Breast epithelium (tissue), 4 donors: ENCODE measurements at places on chromosomes 5 and 9.

DNA sequence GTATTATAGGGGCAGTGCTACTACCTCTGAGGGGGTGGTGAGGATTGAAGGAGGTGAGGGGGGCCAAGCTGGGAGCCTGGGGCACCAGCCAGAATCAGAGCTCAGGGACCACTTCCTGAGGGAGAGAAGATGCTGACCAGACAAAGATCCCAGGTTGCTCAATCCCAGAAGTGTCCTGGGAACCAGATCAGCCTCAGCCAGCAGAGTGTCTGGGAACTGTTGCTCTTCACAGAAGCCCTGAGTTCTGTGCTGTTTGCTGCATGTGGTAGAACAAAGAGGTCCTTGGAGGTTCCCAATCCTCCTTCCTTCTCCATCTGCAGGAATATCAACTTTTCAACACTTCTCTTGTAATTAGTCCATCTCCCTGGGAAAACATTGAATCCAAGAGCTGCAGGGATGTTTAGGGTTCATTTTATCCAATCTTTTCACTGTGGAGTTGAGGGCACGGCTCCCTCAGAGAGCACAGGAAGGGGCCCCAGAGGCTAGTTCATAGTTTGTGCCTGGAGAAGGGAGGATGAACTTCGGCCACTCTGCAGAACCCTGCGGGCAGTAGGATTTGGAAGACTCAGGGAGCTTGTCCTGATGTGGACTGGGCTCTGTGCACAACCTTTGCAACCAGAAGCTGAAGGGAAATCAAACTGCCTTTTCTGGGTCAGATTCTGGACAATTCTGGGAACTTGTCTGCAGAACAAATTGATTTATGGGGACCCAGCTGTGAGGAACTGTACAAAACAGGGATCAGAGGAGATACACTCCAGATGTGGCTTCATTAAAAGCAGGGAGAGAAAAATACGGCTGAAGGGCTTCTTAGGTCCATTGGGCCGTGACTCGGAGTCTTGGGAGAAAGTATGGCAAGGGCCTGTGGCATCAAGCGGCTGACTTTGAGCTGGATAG lies 57.1 kb downstream of the GALNT12 start:
- H3K36me3 ChIP-seq: no peaks in the 10 kb centered on the region
- H3K4me3 ChIP-seq: no peak overlapping the region
- H3K27me3 ChIP-seq: no peaks in the 10 kb centered on the region
- DNase-seq: no peak

GRCh38 chr9:107355394-107355793 lies 72.3 kb downstream of the RAD23B start:
- no peak overlapping the region for H3K27ac ChIP-seq
- no peaks in the 10 kb centered on the region for H3K36me3 ChIP-seq
- H3K4me1 ChIP-seq: no peaks in the 10 kb centered on the region
- DNase-seq: no peak

- H3K27me3 ChIP-seq: no peaks in the 10 kb centered on the region
- peak; percentile 45 for DNase-seq
- peak overlapping the region; percentile 99 for H3K4me3 ChIP-seq
- H3K27ac ChIP-seq: peak overlapping the region; percentile 94
Measured at GRCh38 chr9:34989946-34990635, 546 bp downstream of the DNAJB5 start.

DNA sequence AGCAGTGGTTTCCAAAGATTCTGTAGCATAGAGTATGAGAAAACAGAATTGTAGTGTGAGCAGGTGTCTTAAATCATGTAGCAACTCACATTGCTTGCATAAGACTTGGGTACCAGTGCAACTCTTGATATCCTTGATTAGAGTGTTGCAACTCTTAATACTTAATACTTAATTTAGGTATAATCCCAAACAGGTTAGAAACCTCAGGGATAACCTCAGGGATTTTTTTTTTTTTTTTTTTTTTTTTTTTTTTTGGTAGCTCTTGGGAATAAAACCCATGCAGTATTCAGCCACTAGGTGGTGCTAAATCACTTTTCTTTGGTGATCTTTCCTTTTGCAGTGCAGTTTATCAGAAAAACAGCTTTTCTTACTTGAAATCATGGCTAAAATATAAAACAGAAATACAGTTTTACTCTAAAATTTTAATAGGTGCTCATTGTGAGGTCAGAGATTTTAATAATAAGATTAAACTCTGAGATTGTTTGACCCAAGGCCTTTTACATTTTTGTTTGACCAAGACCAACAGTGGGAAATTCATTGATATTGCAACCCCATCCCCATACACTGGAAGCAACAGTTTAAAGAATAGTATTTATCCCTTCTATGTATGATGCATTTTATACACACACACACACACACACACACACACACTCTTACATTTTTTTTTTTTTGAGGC lies 55.3 kb downstream of the ERAP1 start:
- no peaks in the 10 kb centered on the region for H3K36me3 ChIP-seq
- H3K27me3 ChIP-seq: no peaks in the 10 kb centered on the region
- no peak for DNase-seq

DNA sequence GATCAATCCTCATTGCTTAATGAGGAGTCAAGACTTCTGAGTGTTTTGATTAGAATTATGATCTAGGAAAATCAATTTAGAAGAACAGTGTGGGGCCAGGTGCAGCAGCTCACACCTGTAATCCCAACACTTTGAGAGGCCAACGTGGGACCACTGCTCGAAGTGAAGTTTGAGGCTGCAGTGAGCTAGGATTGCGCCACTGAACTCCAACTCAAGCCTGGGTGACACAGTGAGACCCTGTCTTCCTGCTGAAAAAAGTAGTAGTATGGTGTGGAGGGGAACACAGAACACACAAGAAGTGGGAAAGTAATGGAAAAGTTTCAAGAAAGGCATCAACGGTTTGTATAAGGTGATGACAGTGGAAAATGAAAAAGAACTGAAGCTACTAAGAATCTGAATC lies 9.1 kb downstream of the FNIP1 start:
- H3K36me3 ChIP-seq: no peaks in the 10 kb centered on the region
- no peak overlapping the region for H3K4me3 ChIP-seq
- H3K27me3 ChIP-seq: no peaks in the 10 kb centered on the region
- DNase-seq: no peak
- no peak overlapping the region for H3K27ac ChIP-seq

DNA sequence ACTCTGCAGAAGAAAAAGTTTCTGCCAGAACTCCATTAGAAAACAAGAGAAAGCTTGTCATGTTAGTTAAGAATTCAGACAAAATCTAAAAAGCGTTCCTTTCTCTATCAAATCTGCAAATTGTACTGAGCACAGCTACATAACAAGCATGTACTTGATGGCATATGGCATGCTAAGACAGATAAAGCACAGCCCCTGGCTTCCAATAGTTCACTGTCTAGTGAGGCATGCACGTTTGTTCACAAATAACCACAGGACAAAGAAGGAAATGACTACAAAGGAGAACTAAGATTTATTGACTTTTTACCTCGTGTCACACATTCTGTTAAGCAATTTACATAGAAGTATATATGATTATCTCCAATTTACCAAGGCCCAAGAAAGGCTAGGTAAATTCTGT lies 518.2 kb upstream of the TLE4 start:
- no peak for DNase-seq
- no peaks in the 10 kb centered on the region for H3K4me1 ChIP-seq
- no peaks in the 10 kb centered on the region for H3K27me3 ChIP-seq
- no peak overlapping the region for H3K4me3 ChIP-seq
- no peaks in the 10 kb centered on the region for H3K36me3 ChIP-seq

DNA sequence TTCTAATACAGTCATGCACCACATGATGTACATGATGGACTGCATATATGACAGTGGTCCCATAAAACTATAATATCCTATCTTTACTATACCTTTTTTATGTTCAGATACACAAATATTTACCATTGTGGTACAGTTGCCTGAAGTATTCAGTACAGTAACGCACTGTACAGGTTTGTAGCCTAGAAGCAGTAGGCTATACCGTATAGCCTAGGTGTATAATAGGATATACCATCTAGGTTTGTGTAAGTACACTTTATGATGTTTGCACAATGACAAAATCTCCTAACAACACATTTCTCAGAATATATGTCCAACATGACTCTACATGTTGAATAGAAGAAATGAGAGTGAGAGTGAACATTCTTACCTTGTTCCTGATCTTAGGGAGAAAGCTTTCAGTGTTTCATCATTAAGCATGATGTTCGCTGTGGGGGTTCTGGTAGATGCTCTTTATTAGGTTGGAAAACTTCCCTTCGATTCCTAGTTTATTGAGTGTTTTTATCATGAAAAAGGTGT lies 31.8 kb downstream of the AMBP start:
- H3K4me1 ChIP-seq: no peaks in the 10 kb centered on the region
- H3K36me3 ChIP-seq: no peaks in the 10 kb centered on the region
- no peaks in the 10 kb centered on the region for H3K27me3 ChIP-seq
- H3K27ac ChIP-seq: no peak overlapping the region
- H3K4me3 ChIP-seq: no peak overlapping the region
- DNase-seq: no peak

- no peak overlapping the region for H3K27ac ChIP-seq
- H3K27me3 ChIP-seq: no peaks in the 10 kb centered on the region
- no peak for DNase-seq
- H3K36me3 ChIP-seq: no peaks in the 10 kb centered on the region
- no peaks in the 10 kb centered on the region for H3K4me1 ChIP-seq
Measured at GRCh38 chr5:116964438-116964837, 389.8 kb upstream of the SEMA6A start.

GRCh38 chr9:113395000-113395861 lies 5.9 kb downstream of the ALAD start:
- no peak overlapping the region for H3K4me3 ChIP-seq
- DNase-seq: no peak
- H3K36me3 ChIP-seq: peaks cover 6% of the 10 kb centered on the region
- no peak overlapping the region for H3K27ac ChIP-seq
- no peaks in the 10 kb centered on the region for H3K4me1 ChIP-seq

DNA sequence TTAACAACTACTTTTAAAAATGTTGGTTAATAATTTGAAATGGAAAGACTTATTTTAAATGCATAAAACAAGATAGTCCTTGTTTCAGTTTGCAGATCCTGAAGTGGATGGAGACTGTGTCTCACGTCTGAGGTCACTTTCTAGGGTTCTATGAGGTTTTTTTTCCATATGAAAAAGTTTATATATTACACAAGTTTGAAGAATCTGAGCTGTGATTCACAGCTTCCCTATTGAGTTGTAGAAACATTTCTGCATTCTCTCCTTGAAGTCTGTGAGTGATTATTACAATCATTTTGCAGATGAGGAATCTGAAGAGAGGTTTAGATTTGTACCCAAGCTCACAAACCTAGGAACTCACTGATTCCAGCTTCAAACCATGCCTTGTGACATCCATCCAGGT lies 442.5 kb upstream of the KLF4 start:
- no peak overlapping the region for H3K27ac ChIP-seq
- DNase-seq: no peak
- H3K36me3 ChIP-seq: no peaks in the 10 kb centered on the region
- H3K27me3 ChIP-seq: no peaks in the 10 kb centered on the region
- H3K4me1 ChIP-seq: no peaks in the 10 kb centered on the region

- no peak for DNase-seq
- H3K36me3 ChIP-seq: no peaks in the 10 kb centered on the region
- no peaks in the 10 kb centered on the region for H3K27me3 ChIP-seq
- H3K4me3 ChIP-seq: no peak overlapping the region
- H3K4me1 ChIP-seq: no peaks in the 10 kb centered on the region
- H3K27ac ChIP-seq: no peak overlapping the region
Measured at GRCh38 chr5:62773460-62773859, 194.8 kb downstream of the LRRC70 start.

DNA sequence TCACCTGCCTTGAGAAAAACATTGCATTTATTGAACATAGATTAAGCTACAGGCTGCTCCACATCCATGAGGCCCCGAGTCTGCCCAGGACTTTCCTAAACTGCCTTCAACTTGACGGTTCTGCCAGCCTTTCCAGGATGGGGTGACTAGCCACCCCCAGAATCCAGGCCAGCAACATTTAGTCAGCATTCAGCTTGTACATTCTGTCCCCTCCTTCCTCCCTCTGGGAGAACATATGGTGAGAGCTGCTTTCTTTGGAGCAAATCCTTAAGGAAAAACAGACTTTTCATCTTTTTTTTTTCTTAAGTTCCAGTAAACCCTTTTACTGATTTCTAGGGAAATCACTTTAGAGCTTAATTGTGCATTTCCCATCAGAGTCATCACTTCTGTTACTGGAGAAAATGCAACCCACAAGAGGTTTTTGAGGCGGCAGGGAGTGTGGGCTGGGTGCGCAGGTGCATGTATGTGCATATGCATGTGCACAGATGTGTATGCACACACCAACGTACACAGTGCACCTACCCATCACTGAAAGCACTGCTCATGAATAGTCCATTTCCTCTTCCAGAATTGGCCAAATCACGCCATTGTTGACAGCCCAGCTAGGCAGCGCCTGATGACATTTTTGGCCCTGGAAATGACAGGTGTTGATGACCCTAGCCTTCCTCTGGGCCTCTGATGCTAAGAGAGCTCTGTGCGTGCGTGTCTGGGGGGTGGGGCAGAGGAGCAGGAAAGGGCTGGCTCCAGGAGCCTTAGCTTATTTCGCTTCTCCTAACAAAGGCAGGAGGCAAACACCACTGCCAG lies 145.6 kb downstream of the HSD17B3 start:
- H3K36me3 ChIP-seq: no peaks in the 10 kb centered on the region
- peaks cover 3% of the 10 kb centered on the region for H3K27me3 ChIP-seq

DNA sequence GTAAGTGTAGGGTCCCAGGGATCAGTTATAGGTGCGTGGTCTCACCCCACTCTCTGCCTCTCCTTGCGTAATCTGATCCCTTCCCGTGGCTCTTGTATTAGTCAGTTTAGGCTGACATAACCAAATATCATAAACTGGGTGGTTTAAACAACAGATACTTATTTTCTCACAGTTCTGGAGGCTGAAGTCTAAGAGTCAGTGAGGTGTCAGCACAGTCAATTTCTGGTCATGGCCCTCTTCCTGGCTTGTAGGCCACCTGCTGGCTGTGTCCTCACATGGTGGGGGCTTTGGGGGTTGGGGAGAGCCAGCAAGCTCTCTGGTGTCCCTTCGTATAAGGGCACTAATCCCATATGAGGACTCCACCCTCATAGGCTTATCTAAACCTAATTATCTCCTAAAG lies 32.3 kb downstream of the CARTPT start:
- H3K27me3 ChIP-seq: no peaks in the 10 kb centered on the region
- H3K27ac ChIP-seq: no peak overlapping the region
- DNase-seq: no peak
- no peaks in the 10 kb centered on the region for H3K4me1 ChIP-seq
- no peaks in the 10 kb centered on the region for H3K36me3 ChIP-seq

- no peaks in the 10 kb centered on the region for H3K27me3 ChIP-seq
- no peak overlapping the region for H3K4me3 ChIP-seq
- no peak for DNase-seq
- H3K27ac ChIP-seq: no peak overlapping the region
- no peaks in the 10 kb centered on the region for H3K4me1 ChIP-seq
Measured at GRCh38 chr9:16532681-16533450, 337.6 kb downstream of the BNC2 start.

DNA sequence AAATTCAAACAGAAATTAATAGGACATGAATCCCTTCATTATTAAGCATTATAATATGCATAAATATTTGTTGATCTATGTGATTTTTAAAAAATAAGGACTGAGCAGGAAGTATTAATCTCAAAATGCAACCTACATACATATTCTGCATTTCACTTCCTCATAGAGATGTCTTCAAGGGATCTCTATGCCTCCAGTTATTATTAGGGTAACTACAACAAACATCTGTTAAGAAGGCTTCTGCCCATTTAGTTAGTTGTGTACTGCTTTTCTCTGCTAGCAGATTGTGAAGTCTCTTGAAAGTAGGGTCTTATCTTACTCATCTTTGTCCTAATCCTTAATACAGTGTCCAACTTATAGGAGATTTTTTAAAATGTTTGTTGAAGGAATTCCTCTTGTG lies 414.1 kb downstream of the ACTL7B start:
- peak overlapping the region; percentile 46 for H3K27ac ChIP-seq
- DNase-seq: no peak
- no peaks in the 10 kb centered on the region for H3K36me3 ChIP-seq
- H3K27me3 ChIP-seq: no peaks in the 10 kb centered on the region
- no peak overlapping the region for H3K4me3 ChIP-seq
- peaks cover 12% of the 10 kb centered on the region for H3K4me1 ChIP-seq
